ENCODE measurements at places on chromosomes 1 and 21. TPM values are rescaled to one million over a fixed set of nuclear protein-coding genes. Genes with fewer than 3 reads are reported as not detected.

GRCh38 chr1:6235296-6235677 is 477 bp downstream of the ICMT start:
- DNase-seq: no peak

- DNase-seq: no peak
Measured at GRCh38 chr21:39397646-39398385, 47.8 kb downstream of the LCA5L start.

Gene BACE2
- polyA plus RNA-seq: 19.7 TPM

Gene POU3F1
- 0.03 TPM for polyA plus RNA-seq

Gene SEC16B
- polyA plus RNA-seq: 0.93 TPM

Gene FCRL4
- not detected for polyA plus RNA-seq

- no peak for DNase-seq
Measured at GRCh38 chr1:156491151-156491949, 9.2 kb downstream of the MEF2D start.

GRCh38 chr1:200205216-200205995 is 177.9 kb downstream of the NR5A2 start:
- no peak for DNase-seq

- no peak for DNase-seq
Measured at GRCh38 chr21:44521928-44522752, 17.9 kb downstream of the KRTAP10-1 start.

DNA sequence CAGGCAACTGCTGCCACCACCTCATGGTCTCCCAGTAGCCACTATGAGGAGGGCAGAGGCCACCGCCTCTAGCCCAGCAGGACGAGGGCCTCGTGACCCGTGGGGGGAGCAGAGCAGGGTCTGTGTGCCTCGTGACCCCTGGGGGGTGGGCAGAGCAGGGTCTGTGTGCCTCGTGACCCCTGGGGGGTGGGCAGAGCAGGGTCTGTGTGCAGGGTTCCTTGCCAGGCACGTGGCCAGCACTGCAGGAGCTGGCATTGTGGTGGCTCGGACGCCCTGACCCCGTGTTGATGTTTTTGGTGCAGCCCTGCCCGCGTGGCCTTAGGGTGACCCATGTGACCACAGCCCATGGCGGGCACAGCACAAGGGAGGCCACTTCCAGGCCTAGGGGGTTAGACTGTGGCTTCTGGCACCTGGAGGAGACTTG is 52.8 kb downstream of the SLX9 start:
- no peak for DNase-seq

DNA sequence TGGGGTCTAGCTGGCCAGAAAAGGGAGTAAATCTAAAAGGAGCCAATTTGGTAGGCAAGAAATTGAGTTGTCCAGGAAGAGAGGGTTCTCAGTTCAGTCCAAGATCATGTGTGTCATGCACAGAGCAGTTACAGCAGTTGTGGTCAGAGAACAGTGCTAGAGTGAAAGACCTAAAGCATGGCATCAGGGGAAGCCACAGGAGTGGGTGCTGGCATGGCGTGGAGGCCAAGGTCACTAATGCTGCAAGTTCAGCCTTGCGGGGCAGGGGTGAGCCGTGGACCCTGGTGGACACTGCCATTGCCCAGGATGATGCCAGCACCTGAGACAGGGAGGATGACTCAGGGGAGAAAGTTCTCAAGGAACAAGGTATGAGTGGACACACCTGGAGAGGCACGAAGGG is 16.6 kb upstream of the TMEM125 start:
- no peak for DNase-seq

- no peak for DNase-seq
Measured at GRCh38 chr1:213389061-213389581, 338.1 kb downstream of the RPS6KC1 start.

DNA sequence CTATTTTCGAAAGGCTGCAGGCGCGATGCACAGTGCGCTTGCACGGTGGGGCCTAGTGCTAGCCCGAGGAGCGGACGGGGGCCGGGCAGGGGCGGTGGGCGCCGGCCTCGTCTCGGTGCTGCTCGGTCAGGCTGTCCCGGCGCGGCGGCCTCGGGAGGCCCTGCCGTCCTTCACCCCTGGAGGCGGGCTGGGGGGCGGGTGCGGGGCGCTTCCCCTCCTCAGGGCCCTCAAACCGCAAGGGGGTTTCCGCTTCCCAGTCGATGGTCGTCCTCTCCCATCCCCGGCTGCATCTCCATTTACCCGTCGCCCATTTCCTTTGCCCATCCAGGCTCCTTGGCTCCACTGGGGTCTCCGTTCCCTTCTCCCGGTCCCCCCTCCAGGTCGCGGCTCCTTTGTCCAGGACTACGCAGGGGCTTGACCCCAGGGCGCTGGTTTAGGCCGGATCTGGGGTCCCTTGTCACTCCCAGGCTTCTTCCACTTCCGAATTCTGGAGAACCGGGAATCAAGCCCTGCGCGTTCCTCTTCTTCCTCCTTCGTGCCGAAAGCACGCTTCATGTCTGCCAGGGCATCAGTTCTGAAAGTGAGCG is 196.3 kb upstream of the LMO4 start:
- no peak for DNase-seq

Gene GBP5
- 0.59 TPM for polyA plus RNA-seq

DNA sequence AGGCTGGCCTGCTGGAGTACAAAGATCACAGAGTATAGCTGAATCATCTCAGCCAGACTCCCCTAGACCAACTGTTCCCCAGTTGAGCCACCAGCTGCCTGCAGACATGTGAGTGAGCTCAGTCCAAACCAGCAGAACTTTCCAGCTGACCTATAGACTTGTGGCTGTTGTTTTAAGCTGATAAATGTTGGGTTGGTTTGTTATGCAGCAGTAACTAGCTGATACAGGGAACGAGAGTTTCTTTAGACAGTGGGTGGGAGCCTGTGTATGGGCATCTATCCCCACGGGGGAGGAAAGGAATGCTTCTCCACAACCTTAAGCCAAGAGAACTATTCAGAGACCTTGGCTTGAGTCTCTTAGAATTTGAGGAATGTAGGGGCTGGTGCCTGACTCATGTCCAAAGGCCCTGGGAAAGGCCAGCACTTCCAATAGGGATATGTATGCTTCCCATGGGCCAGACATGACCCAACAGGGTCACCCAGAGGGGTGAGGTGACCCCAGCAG is 30.1 kb downstream of the SLC1A7 start:
- no peak for DNase-seq

Gene LCA5L
- polyA plus RNA-seq: 0.58 TPM

DNA sequence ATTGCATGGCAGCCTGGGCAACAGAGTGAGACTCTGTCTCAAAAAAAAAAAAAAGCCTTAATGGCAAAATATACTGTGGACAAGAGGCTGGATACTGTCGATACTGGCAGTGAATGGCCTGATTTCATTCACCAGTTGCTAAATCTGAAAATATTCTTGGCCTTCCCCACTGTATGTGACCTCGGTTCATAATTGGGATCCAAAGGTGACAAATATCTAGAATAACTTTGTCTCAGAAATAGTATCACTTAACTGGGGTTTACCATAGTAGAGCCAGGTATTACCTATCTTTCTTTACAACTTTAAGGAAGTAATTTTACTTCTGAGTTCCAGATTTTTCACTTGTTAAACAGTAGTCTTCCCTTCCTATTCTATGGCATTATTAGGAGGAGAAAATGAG is 8.4 kb downstream of the MTF2 start:
- DNase-seq: no peak

GRCh38 chr1:82762829-82763532 is 962.2 kb downstream of the ADGRL2 start:
- no peak for DNase-seq

GRCh38 chr1:8631163-8631562 is 186.3 kb downstream of the RERE start:
- DNase-seq: no peak

DNA sequence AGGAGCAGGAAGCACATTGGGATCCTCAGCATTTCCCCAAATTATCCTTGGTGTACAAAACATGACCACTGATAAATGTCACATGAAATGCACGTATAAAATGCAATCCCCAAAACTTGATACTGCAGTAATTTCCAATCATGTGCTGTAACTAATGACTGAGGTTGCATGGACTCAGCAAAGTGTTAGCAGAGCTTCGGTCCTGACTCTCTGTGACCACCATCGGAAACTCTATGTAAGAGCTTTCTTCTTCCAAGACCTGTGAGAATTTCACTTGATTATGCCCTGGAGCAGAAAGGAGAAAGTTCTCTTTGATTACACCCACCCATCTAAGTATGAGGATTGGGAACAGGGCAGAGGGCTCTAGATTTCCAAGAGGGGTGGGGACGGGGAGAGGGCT is 908 bp downstream of the CD53 start:
- DNase-seq: no peak
